Uterus (tissue), 4 donors: ENCODE measurements at places on chromosomes 5 and 9. TPM values are rescaled to one million over a fixed set of nuclear protein-coding genes. Genes with fewer than 3 reads are reported as not detected.

The TAS2R1 gene
- not detected for total RNA-seq

DNA sequence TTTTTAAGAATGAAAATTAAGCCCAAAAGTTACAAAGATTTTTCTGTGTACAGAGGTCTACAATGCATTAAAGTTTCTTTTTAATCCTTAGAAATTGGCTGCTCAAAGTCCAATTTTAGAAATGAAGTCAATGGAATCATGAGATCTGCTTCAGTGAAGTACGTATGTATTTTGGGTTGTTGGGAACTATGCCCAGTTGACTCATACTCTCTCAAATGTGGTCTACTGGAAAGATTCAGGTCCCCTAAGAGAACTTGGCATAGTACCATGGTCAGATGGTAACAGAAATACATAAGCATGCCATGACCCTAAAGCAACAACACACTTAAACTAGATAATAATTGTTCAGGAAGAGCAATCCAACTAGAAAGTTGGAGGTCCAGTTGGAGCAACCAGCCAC is 23.0 kb downstream of the FBLL1 start:
- no peak for DNase-seq
- no peak overlapping the region for H3K4me3 ChIP-seq
- H3K27me3 ChIP-seq = no peaks in the 10 kb centered on the region
- no peak overlapping the region for H3K27ac ChIP-seq
- no peaks in the 10 kb centered on the region for H3K4me1 ChIP-seq
- no peaks in the 10 kb centered on the region for H3K36me3 ChIP-seq

The MZB1 gene
- 1.3 TPM for total RNA-seq

DNA sequence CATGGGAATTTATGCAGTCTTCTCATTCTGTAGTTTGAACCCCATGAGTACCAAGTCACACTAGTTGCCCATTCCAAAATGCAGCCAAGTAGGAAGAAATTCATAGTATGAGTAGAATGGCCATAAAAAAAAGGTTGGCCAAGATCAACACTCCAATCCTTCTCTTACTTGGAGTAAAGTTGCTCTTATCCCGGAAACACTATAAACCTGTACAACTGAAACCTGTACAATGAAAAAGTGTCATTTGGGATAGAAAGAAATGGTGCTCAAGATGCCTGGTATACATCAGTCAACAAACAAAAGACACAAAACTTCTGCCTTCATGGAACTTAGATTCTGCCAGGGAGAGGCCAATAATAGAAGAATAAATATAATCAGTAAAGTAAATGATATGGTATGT is 325.0 kb downstream of the NFIB start:
- H3K27ac ChIP-seq = no peak overlapping the region
- no peaks in the 10 kb centered on the region for H3K27me3 ChIP-seq
- H3K4me3 ChIP-seq = no peak overlapping the region
- no peak for DNase-seq
- H3K4me1 ChIP-seq = no peaks in the 10 kb centered on the region

The PROB1 gene
- total RNA-seq = 1.7 TPM

DNA sequence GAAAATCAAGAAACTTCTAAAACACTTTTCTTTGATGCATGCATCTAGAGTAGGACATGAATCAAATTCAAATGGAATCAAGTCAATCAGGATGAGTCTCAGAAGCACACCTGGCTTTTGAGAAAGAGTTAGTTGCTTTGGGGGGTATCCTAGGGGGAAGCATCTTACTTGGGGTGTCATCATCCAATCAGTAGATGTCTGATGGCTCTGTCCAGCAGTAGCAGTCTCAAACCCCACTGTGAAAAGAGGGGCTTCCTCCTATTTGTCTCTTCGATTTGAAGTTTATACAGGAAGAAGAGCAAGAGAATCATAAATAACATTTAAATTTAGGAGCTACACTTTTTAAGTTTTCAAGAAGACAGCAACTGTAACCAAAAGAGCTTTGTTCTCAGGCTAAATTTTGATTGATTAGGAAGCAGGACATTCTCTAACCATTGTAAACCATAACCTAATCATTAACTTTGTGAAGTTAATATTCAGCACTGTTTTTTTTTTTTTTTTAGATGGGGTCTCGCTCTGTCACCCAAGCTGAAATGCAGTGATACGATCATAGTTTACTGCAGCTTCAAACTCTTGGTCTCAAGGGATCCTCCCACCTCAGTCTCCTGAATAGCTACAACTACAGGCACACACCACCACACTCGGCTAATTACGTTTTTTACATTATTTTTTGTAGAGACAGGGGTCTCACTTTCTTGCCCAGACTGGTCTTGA is 614.7 kb downstream of the CSNK1G3 start:
- H3K36me3 ChIP-seq = no peaks in the 10 kb centered on the region
- no peak for DNase-seq
- no peaks in the 10 kb centered on the region for H3K27me3 ChIP-seq
- no peak overlapping the region for H3K27ac ChIP-seq
- no peaks in the 10 kb centered on the region for H3K4me1 ChIP-seq

DNA sequence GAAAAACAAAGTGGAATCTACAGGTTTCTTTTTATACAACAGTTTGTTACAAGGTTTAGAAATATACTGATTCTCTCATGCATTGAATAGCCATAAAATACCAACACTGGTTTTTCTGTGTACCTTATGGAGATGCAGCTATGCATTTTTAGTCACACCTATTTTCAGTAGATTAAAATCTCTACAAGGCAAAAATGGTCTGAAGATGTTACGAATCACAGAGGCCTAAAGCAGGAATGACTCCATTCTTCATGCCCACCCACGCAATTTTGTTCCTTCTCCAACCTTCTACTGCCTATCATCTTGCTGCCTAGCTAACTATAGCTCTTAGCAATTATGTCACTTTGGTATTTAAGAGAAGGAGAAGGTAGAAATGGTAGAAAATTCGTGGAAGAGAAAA is 9.9 kb downstream of the PLK2 start:
- H3K4me1 ChIP-seq = no peaks in the 10 kb centered on the region
- H3K27ac ChIP-seq = no peak overlapping the region
- DNase-seq = no peak

- H3K4me1 ChIP-seq = peaks cover 5% of the 10 kb centered on the region
- no peaks in the 10 kb centered on the region for H3K27me3 ChIP-seq
- H3K27ac ChIP-seq = peak overlapping the region; percentile 85
- H3K36me3 ChIP-seq = no peaks in the 10 kb centered on the region
- H3K4me3 ChIP-seq = no peak overlapping the region
- peak; percentile 52 for DNase-seq
Measured at GRCh38 chr5:125484272-125484741, 737.9 kb upstream of the ZNF608 start.

The TMEM8B gene
- 6.7 TPM for total RNA-seq

GRCh38 chr5:44536650-44537260 is 147.5 kb upstream of the FGF10 start:
- no peak overlapping the region for H3K27ac ChIP-seq
- H3K4me1 ChIP-seq = no peaks in the 10 kb centered on the region
- H3K4me3 ChIP-seq = no peak overlapping the region

The DNM1 gene
- 23.1 TPM for total RNA-seq

- H3K36me3 ChIP-seq = no peaks in the 10 kb centered on the region
- DNase-seq = no peak
- no peak overlapping the region for H3K4me3 ChIP-seq
- H3K4me1 ChIP-seq = no peaks in the 10 kb centered on the region
- no peak overlapping the region for H3K27ac ChIP-seq
- no peaks in the 10 kb centered on the region for H3K27me3 ChIP-seq
Measured at GRCh38 chr9:90943341-90943740, 141.7 kb downstream of the SYK start.

The ANKRD18A gene
- not detected for total RNA-seq

- no peak overlapping the region for H3K4me3 ChIP-seq
- H3K4me1 ChIP-seq = no peaks in the 10 kb centered on the region
Measured at GRCh38 chr9:135669616-135670285, 6.6 kb downstream of the LCN9 start.

DNA sequence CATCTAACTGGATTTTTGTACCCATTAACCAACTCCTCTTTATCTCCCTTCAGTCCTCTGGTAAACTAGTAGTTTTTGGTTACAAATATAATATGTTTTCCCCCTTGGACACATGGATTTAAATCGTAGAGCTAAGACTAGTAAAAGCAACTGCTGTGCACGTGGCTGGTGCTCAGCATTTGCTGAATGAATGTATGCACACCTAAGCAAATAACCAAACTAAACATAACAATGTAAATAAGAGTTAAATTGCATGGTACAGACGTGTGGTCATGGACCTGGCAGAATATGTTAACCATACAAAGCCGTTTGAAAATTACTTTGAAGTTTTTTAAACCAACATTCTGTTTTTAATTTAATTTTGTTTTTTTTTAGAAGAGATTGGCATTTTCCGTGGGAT is 65.2 kb upstream of the FYB1 start:
- no peak overlapping the region for H3K4me3 ChIP-seq
- DNase-seq = no peak
- no peaks in the 10 kb centered on the region for H3K27me3 ChIP-seq
- H3K27ac ChIP-seq = no peak overlapping the region
- no peaks in the 10 kb centered on the region for H3K36me3 ChIP-seq

The PCDHGA10 gene
- total RNA-seq = 4.4 TPM

GRCh38 chr5:151159649-151160373 is 2.2 kb upstream of the ANXA6 start:
- no peak for DNase-seq
- no peak overlapping the region for H3K27ac ChIP-seq
- H3K27me3 ChIP-seq = no peaks in the 10 kb centered on the region
- H3K4me3 ChIP-seq = no peak overlapping the region
- no peaks in the 10 kb centered on the region for H3K36me3 ChIP-seq
- H3K4me1 ChIP-seq = peaks cover 13% of the 10 kb centered on the region

GRCh38 chr5:10797261-10797660 is 36.2 kb upstream of the DAP start:
- H3K4me3 ChIP-seq = no peak overlapping the region
- no peak for DNase-seq
- H3K36me3 ChIP-seq = no peaks in the 10 kb centered on the region
- H3K27ac ChIP-seq = no peak overlapping the region
- H3K4me1 ChIP-seq = no peaks in the 10 kb centered on the region

- no peaks in the 10 kb centered on the region for H3K27me3 ChIP-seq
- DNase-seq = no peak
- no peak overlapping the region for H3K27ac ChIP-seq
Measured at GRCh38 chr9:100394816-100395215, 32.1 kb upstream of the MSANTD3 start.

The PCDHA12 gene
- 1.3 TPM for total RNA-seq

The BSPRY gene
- total RNA-seq = not detected

The SLC46A2 gene
- not detected for total RNA-seq

DNA sequence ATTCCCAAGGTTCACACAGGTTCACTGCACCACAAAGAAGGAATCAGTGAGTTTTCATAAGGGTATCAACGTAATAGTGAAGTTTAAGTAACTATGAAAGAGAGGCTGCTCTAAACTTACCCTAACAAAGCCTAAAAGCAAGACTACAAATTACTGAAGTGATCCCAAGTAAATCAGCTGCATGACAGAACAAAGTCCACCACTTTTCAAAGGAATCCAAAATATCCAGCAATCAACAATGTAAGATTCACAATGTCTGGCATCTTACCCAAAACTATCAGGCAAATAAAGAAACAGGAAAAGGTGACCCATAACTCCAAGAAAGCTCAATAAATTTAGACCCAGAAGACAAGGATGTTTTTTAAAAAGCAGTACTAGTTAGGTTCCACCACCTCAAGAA is 70.1 kb downstream of the GNAQ start:
- H3K4me1 ChIP-seq = no peaks in the 10 kb centered on the region
- no peak for DNase-seq
- no peaks in the 10 kb centered on the region for H3K36me3 ChIP-seq
- H3K27me3 ChIP-seq = no peaks in the 10 kb centered on the region

DNA sequence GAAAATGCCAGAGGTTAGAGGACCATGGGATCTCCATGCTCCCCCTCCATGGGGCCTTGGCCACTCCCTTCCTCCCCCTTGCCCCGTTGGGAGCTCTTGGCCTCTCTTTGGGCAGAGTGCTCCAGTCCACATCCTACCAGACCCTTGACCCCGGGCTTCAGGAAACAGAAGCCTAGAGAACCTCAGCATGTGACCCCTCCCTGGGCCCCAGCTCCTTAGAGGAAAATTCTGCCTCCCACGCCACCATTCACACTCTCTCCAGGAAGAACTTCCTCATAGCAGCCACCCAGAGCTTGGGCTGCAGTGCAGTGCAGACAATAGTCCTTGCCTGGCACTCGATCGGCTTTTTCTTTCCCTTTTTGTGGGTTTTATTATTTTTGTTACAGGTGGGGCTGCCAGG is 6.0 kb downstream of the LHX6 start:
- H3K27ac ChIP-seq = no peak overlapping the region
- H3K4me1 ChIP-seq = peaks cover 4% of the 10 kb centered on the region
- H3K4me3 ChIP-seq = no peak overlapping the region
- H3K27me3 ChIP-seq = peaks cover 75% of the 10 kb centered on the region

- no peaks in the 10 kb centered on the region for H3K36me3 ChIP-seq
- DNase-seq = no peak
- no peaks in the 10 kb centered on the region for H3K4me1 ChIP-seq
Measured at GRCh38 chr5:1781726-1782384, 17.8 kb downstream of the MRPL36 start.

The PSD2 gene
- total RNA-seq = not detected

GRCh38 chr5:65730910-65731309 is 8.9 kb downstream of the NLN start:
- no peaks in the 10 kb centered on the region for H3K27me3 ChIP-seq
- H3K4me3 ChIP-seq = no peak overlapping the region
- no peaks in the 10 kb centered on the region for H3K36me3 ChIP-seq
- H3K27ac ChIP-seq = no peak overlapping the region
- H3K4me1 ChIP-seq = no peaks in the 10 kb centered on the region

DNA sequence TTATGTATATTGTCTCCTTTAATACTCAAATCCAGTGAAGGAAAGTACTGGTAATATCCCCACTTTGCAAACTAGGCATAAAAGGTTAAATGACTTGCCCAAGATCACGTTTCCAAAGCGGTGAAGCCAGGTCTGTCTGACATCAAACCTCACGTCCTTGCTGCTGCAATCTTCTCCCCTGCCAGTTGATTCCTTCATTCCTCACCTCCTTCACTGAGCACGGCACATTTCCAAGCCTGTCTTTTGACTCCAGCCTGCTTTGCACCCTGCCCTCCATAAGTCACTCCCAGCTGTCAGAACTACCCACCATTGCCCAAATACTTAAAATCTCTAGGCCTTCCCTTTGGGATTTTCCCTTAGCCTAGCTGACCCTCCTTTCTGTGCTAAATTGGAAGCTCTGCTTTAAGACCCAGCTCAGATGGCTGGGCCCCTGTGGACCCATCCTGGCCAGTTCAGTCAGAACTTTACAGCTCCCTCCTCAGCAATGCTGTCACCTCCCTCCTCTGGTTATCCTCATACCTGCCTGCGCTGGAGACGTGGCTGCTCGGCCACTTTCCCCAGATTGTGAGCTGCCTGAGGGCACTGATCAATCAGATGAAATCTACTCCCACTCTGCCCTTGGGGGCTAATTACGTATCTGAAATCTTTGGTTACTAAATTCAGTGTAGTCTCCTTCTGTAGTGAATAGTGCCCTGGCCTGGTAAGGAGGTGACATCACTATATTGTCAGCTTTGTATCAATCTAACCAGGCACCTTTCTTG is 51.2 kb downstream of the SLC36A1 start:
- no peak for DNase-seq
- H3K27me3 ChIP-seq = no peaks in the 10 kb centered on the region
- no peak overlapping the region for H3K27ac ChIP-seq
- no peak overlapping the region for H3K4me3 ChIP-seq
- no peaks in the 10 kb centered on the region for H3K36me3 ChIP-seq

- H3K27ac ChIP-seq = no peak overlapping the region
- H3K36me3 ChIP-seq = no peaks in the 10 kb centered on the region
- no peak overlapping the region for H3K4me3 ChIP-seq
- no peaks in the 10 kb centered on the region for H3K27me3 ChIP-seq
Measured at GRCh38 chr9:89243296-89244061, 64.9 kb upstream of the SHC3 start.

The POU4F3 gene
- total RNA-seq = not detected

The HK3 gene
- total RNA-seq = 2.6 TPM
